Brain (organoid and tissue), 16 donors: ENCODE measurements at places on chromosomes 12 and 14. TPM values are rescaled to one million over a fixed set of nuclear protein-coding genes. Genes with fewer than 3 reads are reported as not detected.

FGD6 gene
- polyA plus RNA-seq, result 1.6 TPM

TMPRSS12 gene
- polyA plus RNA-seq, result not detected

RD3L gene
- polyA plus RNA-seq, result not detected

MAX gene
- 50.9 TPM for polyA plus RNA-seq

LRRIQ1 gene
- 0.20 TPM for polyA plus RNA-seq
